ENCODE measurements at places on chromosomes 4 and X. TPM values are rescaled to one million over a fixed set of nuclear protein-coding genes. Genes with fewer than 3 reads are reported as not detected.

Gene SATL1
- total RNA-seq: not detected

Gene CXorf65
- total RNA-seq: 2.2 TPM

Gene VCX3B
- not detected for total RNA-seq

Gene ARSD
- 33.0 TPM for total RNA-seq

Gene KLHL15
- total RNA-seq: 10.0 TPM

Gene RWDD4
- 15.9 TPM for total RNA-seq

Gene MSN
- 296 TPM for total RNA-seq

Gene MAGEA4
- not detected for total RNA-seq

Gene TEX11
- total RNA-seq: not detected

Gene RADX
- total RNA-seq: 0.42 TPM

Gene GPC4
- 9.5 TPM for total RNA-seq

Gene NUP62CL
- total RNA-seq: not detected

Gene ADGRL3
- total RNA-seq: 5.9 TPM

Gene TLR2
- total RNA-seq: 81.6 TPM

Gene ENPEP
- 13.9 TPM for total RNA-seq

Gene PFKFB1
- 18.5 TPM for total RNA-seq

Gene UGT2B15
- total RNA-seq: not detected

Gene IL15
- total RNA-seq: 5.1 TPM

Gene CTSO
- total RNA-seq: 14.2 TPM

Gene TAF7L
- 0.26 TPM for total RNA-seq

Gene MAGEE1
- total RNA-seq: 1.2 TPM

Gene MAGEE2
- not detected for total RNA-seq

Gene MAGEB10
- not detected for total RNA-seq

Gene RTL3
- total RNA-seq: not detected

Gene MAGEB2
- total RNA-seq: not detected

Gene WDR1
- total RNA-seq: 249 TPM

Gene AREG
- total RNA-seq: 41.0 TPM
